ENCODE measurements at places on chromosomes 4 and X.
A peak's percentile ranks its signal among the peaks of the same experiment; 100 is the strongest.

DNA sequence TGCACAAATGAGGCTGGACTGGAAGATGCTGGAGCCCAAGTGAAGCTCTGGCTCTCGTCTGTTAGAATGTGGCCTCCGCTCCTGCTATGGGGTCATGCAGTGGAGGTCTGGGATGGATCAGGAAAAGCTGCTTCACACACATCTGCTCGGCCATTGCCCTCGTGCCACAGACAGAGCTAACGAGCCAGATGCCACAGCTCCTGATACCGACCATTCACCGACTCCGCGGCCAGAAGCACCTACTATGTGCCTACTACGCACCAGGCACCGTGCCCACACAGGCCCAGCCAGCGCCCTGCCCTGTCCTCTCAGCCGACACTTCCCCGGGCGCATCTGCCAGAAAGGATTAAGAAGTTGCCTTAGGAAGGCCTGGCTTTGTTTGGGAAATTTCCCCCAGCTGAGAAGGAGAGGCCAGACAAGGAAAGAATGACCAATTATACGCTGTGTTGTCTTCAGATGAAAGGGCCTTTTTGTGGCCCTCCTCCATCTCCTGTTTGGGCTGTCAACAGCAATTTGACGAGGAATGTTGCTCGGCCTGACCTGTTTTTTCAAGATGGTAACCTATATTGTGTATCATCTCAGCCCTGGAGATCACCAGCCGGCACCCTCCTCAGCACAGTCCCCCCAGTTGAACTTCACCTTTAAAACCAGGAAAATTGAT is 34.3 kb downstream of the HMX1 start:
- DNase-seq = no peak

- no peak for DNase-seq
These were observed 49.1 kb downstream of the APOOL start for GRCh38 chrX:85052636-85053343.

- DNase-seq = no peak
These were observed 40.5 kb downstream of the AFF2 start for GRCh38 chrX:148540671-148541583.

DNA sequence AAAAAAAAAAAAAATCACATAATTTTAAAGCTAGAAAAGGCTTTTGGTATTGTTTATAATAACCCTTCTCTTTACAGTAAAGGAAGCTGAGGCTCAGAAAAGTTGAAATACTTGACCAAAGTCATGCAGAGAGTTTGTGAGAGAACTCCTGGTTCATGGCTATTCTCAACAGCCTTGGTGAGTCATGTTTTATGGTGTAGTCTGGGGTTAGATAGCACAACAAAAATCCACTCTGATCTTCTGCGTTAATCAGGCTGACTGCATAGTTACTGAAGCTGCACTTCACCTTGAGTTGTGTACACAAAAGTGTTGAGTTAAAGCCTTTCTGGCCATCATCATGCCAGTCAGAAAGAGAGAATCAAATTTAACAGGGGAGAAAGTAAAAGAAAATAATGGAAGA is 19.3 kb upstream of the SFRP2 start:
- no peak for DNase-seq

DNA sequence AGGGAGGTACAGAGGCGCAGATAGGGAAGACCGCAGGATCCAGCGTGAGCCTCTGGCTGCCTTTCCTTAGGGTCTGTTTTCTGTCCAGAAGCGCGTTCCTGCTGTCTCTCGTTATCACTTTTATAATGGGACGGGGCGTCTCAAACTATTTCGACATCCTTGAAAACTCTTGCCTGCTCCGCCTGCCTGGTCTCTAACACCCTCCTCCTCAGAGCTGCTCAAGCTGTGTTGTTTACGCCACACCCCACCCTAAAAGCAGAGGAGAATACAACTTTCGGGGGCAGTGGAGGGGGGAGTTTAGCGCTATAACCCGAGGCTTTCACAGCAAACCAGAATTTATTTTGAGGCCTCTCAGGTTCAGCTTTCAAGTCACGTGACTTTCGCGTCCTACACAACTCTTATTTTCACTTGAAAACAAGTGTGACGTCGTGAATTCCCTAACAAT is 646 bp upstream of the FAM3A start:
- no peak for DNase-seq

DNA sequence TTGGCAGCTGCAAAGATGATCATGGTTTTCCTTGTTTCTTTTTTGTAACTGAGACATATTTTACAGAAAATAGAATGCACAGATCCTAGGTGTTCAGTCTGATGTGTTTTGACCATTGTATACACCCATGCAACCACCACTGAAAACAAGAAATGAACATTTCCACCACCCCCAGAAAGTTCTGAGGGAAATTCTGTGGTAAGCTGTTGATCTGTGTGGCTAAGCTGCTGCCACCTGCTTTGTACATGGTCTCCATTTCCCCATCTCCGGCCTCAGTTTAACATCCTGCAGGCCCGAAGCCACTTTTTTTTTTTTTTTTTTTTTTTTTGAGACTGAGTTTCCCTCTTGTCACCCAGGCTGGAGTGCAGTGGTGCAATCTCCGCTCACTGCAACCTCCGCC is 65.3 kb downstream of the NYX start:
- DNase-seq = no peak

GRCh38 chrX:152904151-152905080 is 6.5 kb downstream of the ZNF185 start:
- peak; percentile 56 for DNase-seq

DNA sequence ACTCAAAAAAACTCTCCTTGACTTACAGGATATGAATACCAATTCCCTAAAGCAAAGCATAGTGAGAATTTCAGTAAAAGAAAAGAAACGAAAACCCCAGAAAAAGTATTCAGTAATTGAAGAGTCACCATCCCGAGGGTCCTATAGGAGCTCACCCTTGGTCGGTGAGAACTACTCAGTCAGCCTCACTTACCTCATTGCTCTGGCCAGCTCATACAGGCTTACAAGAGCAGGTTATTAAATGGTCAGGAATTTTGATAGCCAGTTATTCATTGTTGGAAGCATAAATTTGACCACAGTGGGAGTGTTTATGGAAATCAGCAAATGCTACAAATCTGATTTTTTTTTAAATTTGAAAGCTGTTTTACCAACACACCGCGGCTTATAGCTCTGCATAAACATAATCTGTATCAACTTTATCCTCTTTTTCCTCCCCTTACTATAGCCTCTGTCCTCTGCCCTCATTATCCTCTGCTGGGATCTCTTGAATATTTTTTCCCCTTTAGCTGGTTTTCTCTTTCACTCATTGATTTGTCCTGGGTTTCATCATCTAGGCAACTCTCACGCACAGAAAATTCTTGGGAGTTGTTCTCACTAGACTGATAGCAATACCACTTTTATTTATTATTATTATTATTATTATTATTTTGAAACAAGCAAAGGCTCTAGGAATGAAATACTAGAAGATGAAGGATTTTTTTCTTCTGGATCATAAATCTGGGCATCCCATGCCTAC is 11.0 kb upstream of the CXCL2 start:
- no peak for DNase-seq

DNA sequence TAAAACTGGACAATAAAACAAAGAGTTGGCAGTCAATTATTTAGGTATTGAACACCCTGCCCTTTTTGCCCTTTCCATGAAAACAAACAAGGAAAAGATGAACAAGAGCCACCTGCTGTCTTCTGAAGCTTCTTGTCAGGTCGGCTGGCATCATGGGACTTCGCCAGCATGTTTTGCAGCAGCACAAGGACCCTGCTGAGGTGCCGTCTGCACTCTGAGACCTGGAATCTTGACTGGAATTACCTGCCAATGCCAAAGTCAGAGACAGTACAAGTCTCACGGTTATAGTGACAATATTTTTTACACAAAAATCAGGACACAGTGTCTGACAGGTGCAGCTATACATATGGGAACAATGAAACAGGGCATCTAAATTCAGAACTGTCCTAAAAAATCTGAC is 284.5 kb downstream of the GASK1B start:
- no peak for DNase-seq

DNA sequence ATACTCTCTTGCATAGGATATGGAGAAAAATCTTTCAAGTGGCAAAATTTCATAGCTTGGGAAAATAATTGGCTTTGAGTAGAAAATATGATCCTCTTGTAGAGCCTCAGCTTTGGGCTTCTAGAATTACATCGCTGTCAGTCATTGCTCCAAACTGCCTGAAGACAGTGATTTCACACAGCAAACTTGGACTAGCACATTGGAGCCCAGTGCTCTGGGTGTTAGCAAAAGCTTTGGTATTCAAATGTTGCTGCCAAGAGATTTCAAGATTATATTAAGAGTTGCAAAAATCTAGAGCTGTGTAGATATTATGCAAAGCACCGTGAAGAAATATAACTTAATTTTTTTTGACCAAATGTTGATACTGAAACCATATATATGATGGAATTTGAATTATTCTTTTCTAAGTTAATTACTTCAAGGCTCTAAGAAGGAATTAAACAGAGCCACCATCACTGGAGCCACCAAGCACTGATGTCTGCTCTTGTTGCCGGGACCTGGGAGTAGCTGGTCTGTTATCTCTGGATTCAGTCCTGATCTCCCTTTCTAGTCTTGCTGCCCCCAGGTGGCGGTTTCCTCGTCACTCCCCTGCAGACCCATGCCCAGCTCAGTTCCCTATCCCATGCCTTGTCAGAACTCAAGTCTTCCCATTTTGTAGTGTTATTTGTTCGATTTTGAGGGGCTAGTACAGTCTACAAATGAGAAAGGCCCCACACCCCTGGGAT is 260.7 kb upstream of the SFRP2 start:
- peak; percentile 53 for DNase-seq

DNA sequence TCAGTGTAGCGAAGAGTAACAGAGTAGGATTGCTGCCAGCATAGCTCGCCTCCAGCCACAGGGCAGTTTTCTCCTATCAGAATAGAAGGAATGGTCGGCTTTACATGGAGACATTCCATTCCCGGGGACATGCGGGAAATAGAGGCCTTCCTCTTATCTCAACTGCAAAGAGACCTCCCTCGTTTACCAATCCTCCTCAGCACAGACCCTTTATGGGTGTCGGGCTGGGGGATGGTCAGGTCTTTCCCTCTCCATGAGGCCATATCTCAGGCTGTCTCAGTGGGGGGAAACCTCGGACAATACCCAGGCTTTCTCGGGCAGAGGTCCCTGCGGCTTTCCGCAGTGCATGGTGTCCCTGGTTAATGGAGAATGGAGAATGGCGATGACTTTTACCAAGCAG is 285.0 kb downstream of the ASMT start:
- no peak for DNase-seq

DNA sequence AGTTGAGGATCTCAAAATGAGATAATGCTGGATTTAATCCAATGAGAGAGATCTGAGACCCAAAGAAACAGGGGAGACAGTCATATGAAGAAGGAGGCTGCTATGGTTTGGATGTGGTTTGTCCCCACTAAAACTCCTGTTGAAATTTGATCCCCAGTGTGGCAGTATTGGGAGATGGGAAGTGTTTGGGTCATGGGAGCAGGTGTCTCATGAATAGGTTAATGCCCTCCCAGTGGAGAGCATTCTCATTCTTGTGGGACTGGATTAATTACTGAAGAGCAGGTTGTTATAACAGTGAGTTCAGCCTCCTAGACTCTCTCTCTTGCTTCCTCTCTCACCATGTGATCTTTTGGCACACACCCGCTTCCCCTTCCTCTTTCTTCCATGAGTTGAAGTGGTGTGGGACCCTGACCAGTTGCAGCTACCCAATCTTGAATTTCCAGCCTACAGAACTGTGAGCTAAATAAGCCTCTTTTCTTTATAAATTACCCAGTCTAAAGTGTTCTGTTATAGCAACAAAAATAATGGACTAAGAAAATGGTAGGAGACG is 70.3 kb downstream of the PPEF2 start:
- no peak for DNase-seq

GRCh38 chrX:7606039-7606652 is 236.8 kb upstream of the VCX start:
- DNase-seq = no peak

GRCh38 chr4:8403173-8403753 is 37.3 kb downstream of the ACOX3 start:
- DNase-seq = peak; percentile 88

- DNase-seq = peak; percentile 44
These were observed 109.1 kb downstream of the GPAT3 start for GRCh38 chr4:83644677-83645659.

All from endothelial cell (in vitro differentiated cells).